ENCODE measurements at places on chromosomes 11 and 22. TPM values are rescaled to one million over a fixed set of nuclear protein-coding genes. Genes with fewer than 3 reads are reported as not detected.
A peak's percentile ranks its signal among the peaks of the same experiment; 100 is the strongest.

- DNase-seq = no peak
These were observed 2.6 kb upstream of the KMT5B start for GRCh38 chr11:68215524-68216170.

- DNase-seq = no peak
These were observed 242.3 kb downstream of the SWAP70 start for GRCh38 chr11:9905960-9906791.

DNA sequence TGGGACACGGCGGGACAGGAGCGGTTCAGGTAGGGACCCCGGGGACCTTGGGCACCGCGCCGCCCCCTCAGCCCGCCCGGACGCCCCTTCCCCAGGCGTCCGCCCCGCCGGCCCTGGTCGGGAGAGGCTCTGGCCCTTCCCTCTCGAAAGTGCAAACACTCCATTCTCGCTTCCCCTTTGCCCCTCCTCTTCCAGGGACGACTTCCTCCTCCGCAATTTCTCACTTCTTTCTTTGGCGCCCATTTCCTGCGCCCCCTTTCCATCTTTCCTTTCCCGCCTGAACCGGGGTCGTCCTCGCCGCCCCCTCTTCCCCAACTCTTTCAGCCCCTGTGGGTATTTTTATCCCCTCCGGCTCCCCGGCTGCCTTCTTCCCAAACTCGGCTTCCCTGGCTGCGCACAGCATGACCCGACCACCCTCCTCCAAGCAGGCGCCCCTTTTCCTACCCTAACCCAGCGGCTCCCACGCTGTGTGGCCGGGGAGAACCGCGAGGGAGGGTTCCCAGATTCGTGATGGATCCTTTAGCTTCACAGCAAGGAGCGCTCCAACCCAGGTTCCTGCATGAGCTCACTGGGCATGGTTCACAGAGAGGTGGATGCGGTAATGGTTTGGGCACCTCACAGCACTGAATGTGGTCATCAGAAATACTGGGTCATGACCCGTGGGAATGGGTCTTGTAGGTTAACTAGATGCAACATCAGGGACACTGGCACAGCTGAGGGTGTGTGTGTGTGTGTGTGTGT is 689 bp downstream of the RAB39A start:
- DNase-seq = peak; percentile 50

DNA sequence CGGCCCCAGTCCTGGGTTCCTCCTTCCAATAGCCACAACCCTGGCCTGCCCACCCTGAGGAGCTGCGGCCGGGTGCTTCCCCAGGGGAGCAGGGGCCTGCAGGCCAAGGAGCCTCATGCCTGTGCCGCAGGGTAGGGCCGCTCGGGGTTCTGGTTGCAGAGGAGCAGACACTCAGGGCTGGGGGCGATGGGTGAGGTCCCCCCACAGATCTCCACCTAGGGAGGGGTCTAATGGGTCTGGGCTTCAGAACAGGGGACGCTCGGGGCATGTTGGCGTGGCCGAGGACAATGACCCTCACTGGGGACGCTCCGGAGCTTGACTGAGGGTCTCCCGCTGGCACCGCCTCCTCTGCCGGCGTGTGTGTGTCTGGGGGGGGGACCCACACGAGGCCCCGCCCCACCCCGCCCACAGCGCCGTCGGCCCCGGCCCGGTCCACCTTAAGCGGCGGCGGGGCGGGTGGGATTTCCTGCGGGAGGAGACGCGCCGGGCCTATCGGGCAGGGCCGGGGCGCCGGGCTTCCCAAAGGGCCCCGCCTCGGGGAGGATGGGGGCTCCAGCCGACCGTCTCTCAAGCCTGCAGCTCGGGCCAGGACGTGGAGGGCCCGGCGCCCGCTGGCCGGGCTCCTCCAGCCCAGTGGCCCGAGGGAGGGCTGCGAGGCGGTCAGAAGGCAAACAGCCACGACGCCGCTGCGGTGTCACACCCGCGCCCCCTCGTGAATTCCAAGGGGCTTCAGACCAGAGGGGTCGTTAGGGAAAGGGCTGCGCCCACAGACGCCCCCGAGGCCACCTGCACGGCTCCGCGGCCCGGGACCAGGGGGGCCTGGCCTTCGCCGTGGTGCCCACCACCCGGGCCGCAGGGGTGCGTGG is 640 bp upstream of the ZDHHC8 start:
- peak; percentile 94 for DNase-seq

- DNase-seq = no peak
These were observed 1087.5 kb downstream of the BRD1 start for GRCh38 chr22:48740086-48740730.

DNA sequence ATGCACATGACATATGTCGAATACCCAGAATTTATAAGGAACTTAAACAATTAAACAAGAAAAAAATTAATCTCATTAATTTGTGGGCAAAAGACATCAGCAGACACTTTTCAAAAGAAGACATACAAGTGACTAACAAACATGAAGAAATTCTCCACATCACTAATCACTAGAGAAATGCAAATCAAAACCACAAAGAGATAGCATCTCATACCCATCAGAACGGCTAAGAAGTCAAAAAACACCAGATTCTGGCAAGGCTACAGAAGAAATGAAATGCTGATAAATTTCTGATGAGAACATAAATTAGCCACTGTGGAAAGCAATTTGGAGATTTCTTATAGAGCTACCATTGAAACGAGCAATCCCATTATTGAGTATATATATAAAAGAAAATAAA is 210.6 kb upstream of the LUZP2 start:
- no peak for DNase-seq

DNA sequence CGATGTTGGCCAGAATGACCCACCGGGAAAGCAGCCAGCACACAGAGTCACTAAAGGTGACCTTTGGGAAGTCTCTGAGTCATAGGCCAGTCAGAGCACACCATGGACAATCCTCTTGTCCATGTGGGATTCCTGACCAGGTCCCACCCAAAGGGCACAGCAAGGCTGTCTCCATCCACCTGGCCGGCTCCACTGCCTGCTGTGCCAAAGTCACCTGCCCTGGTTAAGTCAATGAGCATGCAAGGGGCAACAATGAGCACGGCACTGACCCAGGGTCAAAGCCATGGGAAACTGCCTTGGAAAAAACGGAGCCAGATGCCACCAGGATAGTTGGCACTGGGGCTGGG is 49.8 kb downstream of the SHANK2 start:
- DNase-seq = no peak

GRCh38 chr11:2272228-2272945 is 2.0 kb upstream of the ASCL2 start:
- no peak for DNase-seq

GRCh38 chr11:122215244-122215992 is 99.4 kb upstream of the BLID start:
- DNase-seq = no peak

DNA sequence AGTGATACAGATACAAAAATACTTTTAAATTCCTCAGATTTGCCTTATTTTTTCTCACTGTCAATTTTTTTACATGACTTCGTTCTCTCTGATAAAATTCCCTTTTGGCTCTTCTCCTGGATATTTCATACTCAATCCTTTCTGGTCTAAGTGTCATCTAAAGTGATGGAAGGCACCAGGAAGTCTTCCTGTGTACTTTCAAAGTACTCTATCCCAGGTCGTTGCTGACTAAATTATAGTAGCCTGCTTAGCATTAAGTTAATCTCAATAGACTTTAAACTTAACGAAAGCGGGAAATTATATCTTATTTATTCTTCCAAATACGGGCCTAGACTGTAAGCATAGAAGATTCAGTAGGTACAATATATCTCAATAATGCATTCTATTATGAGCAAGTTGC is 67.8 kb downstream of the CASP12 start:
- DNase-seq = no peak

DNA sequence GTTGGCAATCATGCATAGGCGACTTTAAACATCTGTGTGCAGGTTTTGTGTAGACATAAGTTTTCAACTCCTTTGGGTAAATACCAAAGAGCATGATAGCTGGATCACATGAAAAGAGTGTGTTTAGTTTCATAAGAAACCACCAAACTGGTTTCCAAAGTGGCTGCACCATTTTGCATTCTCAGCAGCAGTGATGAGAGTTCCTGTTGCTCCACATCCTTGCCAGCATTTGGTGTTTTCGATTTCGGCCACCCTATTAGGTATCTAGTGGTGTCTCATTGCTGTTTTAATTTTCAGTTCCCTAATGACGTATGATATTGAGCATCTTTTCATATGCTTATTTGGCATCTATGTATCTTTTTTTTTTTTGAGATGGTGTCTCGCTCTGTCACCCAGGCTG is 62.8 kb upstream of the CCND1 start:
- DNase-seq = no peak

- DNase-seq = peak; percentile 86
These were observed 14.4 kb downstream of the PPM1F start for GRCh38 chr22:21938071-21938822.

DNA sequence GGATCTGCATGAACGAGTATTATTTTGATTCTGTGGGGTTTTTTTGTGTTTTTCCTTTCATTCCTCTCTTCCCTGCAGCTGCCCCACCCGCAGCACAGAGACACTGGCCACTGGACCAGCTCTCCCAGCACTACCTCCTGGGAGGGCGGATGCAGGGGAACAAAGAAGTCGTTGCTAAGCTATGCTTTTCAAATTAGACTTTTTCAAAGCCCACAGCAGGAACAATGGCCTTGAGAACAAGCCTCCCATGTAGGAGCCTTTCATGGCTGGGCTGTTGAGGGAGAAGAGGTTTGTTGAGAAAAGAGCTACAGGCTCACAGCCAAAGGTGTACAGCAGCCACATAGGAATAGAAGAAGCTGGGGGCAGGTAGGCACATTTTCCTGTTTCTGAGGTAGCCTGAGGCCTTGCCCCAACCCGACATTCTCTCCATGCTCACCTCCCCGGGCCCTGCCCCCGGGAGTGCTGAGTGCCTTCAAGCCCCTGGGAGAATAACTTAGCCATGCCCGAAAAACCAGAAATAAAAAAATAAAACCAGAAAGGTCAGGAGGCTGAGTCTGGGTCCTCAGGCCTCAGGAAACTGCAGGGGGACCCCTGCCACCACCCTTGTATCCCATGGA is 20.5 kb upstream of the SYT12 start:
- no peak for DNase-seq

- DNase-seq = peak; percentile 66
These were observed 303.8 kb downstream of the NTM start for GRCh38 chr11:131674051-131674755.

GRCh38 chr22:40107851-40108378 is 69.8 kb upstream of the TNRC6B start:
- no peak for DNase-seq

DNA sequence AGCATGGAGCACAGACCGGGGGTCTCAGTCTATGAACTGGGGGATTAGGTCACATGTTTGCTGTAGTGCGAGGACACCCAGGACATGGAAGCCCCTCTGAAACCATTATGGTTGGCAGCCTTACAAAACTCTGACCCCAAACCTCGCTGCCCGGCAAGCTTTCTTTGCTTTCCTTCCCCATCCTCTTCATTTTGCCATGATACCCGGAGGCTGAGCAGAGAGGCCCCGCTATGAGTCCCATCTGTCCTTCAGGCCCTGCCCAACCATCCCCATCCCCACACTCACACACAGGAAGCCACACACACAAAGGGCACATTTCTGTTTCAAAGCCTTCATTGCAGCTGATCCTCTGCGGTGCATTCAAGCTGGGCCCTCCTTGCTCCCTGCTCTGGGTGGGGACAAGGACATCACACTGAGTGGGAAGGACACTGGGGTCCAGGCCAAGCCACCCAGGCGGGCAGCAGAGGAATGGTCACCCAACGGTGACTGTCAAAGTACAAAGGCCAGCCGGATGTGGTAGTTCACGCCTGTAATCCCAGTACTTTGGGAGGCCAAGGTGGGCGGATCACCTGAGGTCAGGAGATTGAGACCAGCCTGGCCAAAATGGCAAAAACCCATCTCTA is 176.5 kb downstream of the CTTN start:
- DNase-seq = no peak

DNA sequence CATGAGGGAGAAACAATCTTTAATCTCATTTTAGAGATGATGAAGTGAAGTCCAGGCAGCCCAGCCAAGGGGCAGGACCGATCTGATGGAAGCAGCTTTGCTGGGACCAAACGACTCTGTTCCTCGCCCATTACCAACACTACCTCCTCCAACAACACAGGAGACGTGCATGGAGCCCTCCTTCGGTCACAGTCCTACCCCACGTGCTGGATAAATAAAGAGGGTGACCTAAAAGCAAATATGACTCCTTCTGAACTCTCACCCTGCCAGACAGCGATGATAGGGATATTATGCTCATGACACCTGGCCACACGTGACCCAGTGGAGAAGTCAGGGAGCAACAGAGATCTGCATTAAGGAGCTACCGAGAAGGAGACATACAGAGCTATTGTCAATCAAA is 26.0 kb downstream of the SCGB1A1 start:
- no peak for DNase-seq

GRCh38 chr11:100870138-100870537 is 183.1 kb downstream of the ARHGAP42 start:
- no peak for DNase-seq

- no peak for DNase-seq
These were observed 72.1 kb downstream of the WNT11 start for GRCh38 chr11:76134239-76134638.

DNA sequence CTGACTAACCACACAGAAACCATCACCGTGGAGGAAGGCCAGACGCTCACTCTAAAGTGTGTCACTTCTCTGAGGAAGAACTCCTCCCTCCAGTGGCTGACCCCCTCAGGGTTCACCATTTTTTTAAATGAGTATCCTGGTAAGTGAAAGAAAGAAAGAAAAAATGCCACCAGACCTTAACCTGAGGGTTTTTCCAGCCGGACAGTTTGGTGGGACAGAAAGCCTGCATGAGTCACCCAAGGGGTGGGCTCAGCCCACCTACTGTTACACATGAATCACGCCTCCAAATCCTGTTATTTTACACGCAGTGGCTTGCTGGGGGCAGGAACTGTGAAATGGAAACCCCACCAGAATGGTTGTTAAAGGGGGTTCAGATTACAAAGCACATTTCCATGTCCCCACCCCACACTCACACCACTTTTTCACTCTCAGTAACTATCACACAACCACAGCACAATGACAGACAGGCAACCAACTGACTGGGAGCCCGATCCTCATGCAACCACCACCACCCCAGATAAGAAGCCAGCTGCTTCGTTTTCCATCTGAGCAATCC is 11.9 kb downstream of the CRTAM start:
- no peak for DNase-seq

DNA sequence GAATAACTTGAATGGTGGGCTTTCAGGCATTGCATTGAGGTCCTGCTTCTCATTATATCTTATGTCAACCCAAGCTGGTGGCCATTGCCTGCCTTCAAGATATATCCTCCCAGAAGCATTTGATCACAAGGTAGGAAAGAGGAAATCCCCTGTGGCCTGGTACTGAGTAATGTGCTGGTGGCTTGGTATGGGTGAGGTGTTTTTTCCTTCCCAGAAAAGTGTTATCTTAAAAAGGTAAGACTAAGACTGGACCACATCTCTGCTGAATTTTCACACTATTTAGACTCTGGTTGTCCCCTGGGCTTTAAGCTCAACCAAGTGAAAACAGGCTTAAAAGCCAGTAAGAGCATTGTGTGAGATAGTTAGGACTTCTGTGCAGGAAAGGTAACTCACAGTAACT is 3.7 kb downstream of the INSC start:
- no peak for DNase-seq

Gene DRD2
- 1.6 TPM for total RNA-seq

Gene CASP4
- total RNA-seq = 2.9 TPM

Gene SCGB1D2
- total RNA-seq = not detected

Gene LDLRAD3
- total RNA-seq = 65.2 TPM

Gene ALG9
- 83.2 TPM for total RNA-seq

Gene OR4A16
- total RNA-seq = not detected

Gene ACR
- not detected for total RNA-seq

Gene LRRC75B
- 8.2 TPM for total RNA-seq

Gene KCNJ11
- 11.0 TPM for total RNA-seq

Gene MYOD1
- not detected for total RNA-seq

Gene PHOX2A
- total RNA-seq = not detected

Gene RAB39A
- 52.2 TPM for total RNA-seq

Gene PRRG4
- total RNA-seq = under 0.01 TPM
